MCF 10A (cell line): ENCODE measurements at places on chromosomes 11 and 22. TPM values are rescaled to one million over a fixed set of nuclear protein-coding genes. Genes with fewer than 3 reads are reported as not detected.

GRCh38 chr11:910044-910588, 494 bp downstream of the CHID1 start:
- no peak overlapping the region for H3K27ac ChIP-seq
- no peaks in the 10 kb centered on the region for H3K27me3 ChIP-seq
- no peak for DNase-seq
- H3K4me3 ChIP-seq, result peak overlapping the region; percentile 90
- no peaks in the 10 kb centered on the region for H3K36me3 ChIP-seq

GRCh38 chr11:120399307-120399706, 63.1 kb downstream of the ARHGEF12 start:
- peak overlapping the region; percentile 49 for H3K27ac ChIP-seq
- peak; percentile 70 for DNase-seq
- no peak overlapping the region for H3K4me3 ChIP-seq

DNA sequence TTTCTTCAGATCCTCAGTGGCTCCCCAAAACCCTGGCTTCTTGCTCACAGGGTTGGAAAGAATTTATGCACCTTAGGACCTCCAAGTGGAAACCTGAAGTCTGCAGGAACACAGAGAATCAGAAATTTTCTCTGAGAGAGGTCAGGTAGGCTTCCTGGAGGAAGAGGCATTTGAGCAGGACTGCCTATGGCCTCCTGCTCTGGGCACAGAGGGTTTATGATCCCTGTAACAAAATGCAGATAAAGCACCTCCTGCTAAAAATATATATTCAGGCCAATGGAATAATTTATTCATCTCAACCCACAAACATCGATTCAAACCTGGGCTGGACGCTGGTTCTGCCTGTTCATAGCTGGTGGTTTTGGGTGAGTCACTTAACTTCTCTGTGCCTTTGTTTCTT, 68.1 kb upstream of the FGF3 start:
- no peaks in the 10 kb centered on the region for H3K36me3 ChIP-seq
- no peak overlapping the region for H3K27ac ChIP-seq
- peaks cover 12% of the 10 kb centered on the region for H3K27me3 ChIP-seq
- no peak for DNase-seq
- no peaks in the 10 kb centered on the region for H3K4me1 ChIP-seq

GRCh38 chr22:46545086-46545792, 7.8 kb upstream of the CELSR1 start:
- no peak for DNase-seq
- peaks cover 21% of the 10 kb centered on the region for H3K4me1 ChIP-seq
- peaks cover 7% of the 10 kb centered on the region for H3K36me3 ChIP-seq
- H3K4me3 ChIP-seq, result no peak overlapping the region
- H3K27me3 ChIP-seq, result no peaks in the 10 kb centered on the region

- no peak for DNase-seq
- no peak overlapping the region for H3K27ac ChIP-seq
- peaks cover 21% of the 10 kb centered on the region for H3K36me3 ChIP-seq
- peaks cover 9% of the 10 kb centered on the region for H3K4me1 ChIP-seq
Measured at GRCh38 chr11:47589118-47589517, 2.6 kb downstream of the FAM180B start.

- peaks cover 33% of the 10 kb centered on the region for H3K36me3 ChIP-seq
- H3K4me3 ChIP-seq, result no peak overlapping the region
- H3K27me3 ChIP-seq, result no peaks in the 10 kb centered on the region
- DNase-seq, result no peak
Measured at GRCh38 chr11:76800466-76801200, 17.5 kb downstream of the TSKU start.

DNA sequence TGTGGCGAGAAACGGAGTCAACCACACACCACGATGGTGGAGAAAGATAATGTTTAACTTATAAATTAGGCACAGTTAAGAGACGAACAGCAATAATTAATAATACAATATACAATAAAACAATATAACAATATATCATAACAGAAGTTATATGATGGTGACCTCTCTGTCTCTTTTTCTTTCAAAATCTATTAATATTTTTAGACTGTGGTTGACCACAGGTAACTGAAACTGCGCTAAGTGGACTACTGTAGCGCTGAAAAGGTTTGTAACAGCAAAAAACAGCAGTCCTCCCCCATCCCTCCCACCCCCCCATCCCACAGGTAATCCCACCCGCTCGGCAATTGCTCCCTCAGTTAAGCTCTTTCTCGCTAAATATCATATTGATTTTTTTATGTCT, 3.6 kb upstream of the SSTR3 start:
- H3K4me3 ChIP-seq, result no peak overlapping the region
- H3K36me3 ChIP-seq, result no peaks in the 10 kb centered on the region
- peaks cover 36% of the 10 kb centered on the region for H3K27me3 ChIP-seq

DNA sequence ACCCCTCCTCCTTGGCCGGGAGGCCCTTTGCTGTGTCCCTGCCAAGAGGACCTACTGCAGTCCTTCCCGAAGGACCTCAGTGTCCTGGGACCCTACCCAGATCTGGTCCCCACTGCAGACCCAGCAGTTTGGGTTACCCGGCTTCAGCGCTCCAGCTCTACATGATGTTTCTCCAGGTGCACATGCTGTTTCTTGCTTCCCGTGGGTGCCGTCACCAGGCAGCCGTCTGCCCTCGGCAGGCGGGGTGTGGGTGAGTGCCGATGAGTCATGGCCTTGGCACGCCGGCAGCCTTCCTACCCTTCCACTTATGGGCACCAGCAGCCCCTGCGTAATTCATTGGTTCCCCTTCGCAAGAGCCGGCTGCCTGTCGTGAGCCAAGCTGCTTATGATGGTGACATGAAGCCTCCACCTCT, 101.8 kb downstream of the BCR start:
- H3K27me3 ChIP-seq, result no peaks in the 10 kb centered on the region
- peaks cover 28% of the 10 kb centered on the region for H3K36me3 ChIP-seq
- peak; percentile 95 for DNase-seq
- peak overlapping the region; percentile 84 for H3K27ac ChIP-seq

GRCh38 chr11:38756537-38756936, 2158.5 kb upstream of the RAG2 start:
- H3K27ac ChIP-seq, result no peak overlapping the region
- H3K4me3 ChIP-seq, result no peak overlapping the region
- DNase-seq, result no peak
- peaks cover 24% of the 10 kb centered on the region for H3K4me1 ChIP-seq
- H3K36me3 ChIP-seq, result no peaks in the 10 kb centered on the region

GRCh38 chr11:68669301-68670090, 14.8 kb upstream of the GAL start:
- no peak overlapping the region for H3K4me3 ChIP-seq
- no peak for DNase-seq
- no peaks in the 10 kb centered on the region for H3K4me1 ChIP-seq
- H3K27me3 ChIP-seq, result peaks cover 42% of the 10 kb centered on the region
- H3K36me3 ChIP-seq, result no peaks in the 10 kb centered on the region

DNA sequence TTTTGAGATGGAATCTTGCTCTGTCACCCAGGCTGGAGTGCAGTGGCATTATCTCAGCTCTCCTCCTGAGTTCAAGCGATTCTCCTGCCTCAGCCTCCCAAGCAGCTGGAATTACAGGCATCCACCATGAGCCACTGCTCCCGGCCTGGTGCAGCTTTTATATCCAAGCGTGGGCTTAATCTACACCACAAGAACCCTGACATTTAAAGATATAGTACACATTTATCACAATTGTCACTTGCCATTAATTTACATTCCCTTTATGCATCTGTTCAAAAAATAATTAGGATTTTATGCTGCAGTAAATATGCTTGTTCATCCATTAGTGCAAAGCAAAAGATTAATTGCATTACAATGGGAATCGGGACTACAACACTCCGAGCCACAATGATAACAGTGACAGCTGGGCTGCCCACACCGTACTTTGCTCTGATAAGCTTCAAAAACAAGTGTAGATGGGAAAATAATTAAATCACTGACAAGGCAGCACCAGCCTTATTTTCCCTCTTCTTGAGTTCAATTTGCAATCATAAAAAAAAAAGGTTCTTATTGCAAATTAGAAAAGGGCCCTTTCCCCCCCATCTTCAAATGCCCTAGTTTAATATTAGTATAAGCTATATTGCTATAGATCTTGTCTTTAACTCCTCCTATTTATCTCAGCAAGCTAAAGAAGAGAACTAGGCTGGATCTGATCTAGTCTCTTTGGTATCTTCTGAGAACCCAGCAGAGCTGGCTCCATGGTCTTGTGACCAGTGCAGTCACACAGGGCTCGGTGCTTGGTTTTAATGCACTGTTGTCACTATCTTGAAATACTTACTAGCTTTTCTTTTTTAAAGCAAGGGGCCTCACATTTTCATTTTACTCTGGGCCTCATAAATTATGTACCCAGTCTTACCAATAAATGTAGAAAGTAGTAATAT, 206.2 kb upstream of the LRRC4C start:
- no peaks in the 10 kb centered on the region for H3K4me1 ChIP-seq
- H3K27ac ChIP-seq, result no peak overlapping the region
- H3K36me3 ChIP-seq, result no peaks in the 10 kb centered on the region

GRCh38 chr11:66814678-66815077, 28.6 kb upstream of the RCE1 start:
- H3K27me3 ChIP-seq, result no peaks in the 10 kb centered on the region
- peaks cover 7% of the 10 kb centered on the region for H3K4me1 ChIP-seq
- no peak for DNase-seq
- no peak overlapping the region for H3K27ac ChIP-seq
- H3K4me3 ChIP-seq, result no peak overlapping the region

- H3K27ac ChIP-seq, result no peak overlapping the region
- no peaks in the 10 kb centered on the region for H3K36me3 ChIP-seq
- no peaks in the 10 kb centered on the region for H3K27me3 ChIP-seq
Measured at GRCh38 chr11:86091566-86091965, 22.7 kb upstream of the PICALM start.

DNA sequence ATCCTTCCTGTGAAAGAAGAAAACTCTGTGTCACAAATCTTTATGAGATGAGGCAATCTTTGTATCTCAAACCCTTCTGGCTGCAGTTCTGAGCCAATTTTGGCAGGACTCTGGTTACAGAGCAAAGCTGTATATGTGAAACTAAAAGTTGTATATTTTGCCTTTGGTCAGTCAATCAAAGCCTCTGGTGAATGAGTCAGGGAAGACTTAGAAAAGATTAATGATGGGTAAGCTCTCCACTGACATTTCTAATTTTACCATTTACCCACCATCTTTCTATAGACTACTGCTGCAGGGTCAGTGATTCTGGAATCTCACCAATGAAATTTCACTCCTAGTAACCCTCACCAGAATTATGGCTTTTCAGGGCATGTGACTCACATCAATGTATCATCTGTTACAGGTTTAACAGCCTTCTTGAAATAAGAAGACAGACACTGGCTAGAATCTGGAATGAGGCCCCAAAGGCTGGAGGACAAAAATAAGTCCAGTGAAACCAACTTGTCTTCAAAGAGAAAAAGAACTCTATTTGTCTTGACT, 43.3 kb downstream of the USP35 start:
- no peaks in the 10 kb centered on the region for H3K27me3 ChIP-seq
- peak; percentile 14 for DNase-seq
- no peak overlapping the region for H3K4me3 ChIP-seq
- no peak overlapping the region for H3K27ac ChIP-seq

- H3K4me1 ChIP-seq, result peaks cover 31% of the 10 kb centered on the region
- H3K4me3 ChIP-seq, result peak overlapping the region; percentile 68
- H3K27me3 ChIP-seq, result no peaks in the 10 kb centered on the region
- H3K36me3 ChIP-seq, result peaks cover 10% of the 10 kb centered on the region
- peak overlapping the region; percentile 47 for H3K27ac ChIP-seq
- DNase-seq, result peak; percentile 74
Measured at GRCh38 chr22:50622723-50623327, 5.1 kb downstream of the ARSA start.

GRCh38 chr11:112634551-112634950, 326.7 kb upstream of the NCAM1 start:
- H3K27ac ChIP-seq, result no peak overlapping the region
- H3K4me3 ChIP-seq, result no peak overlapping the region
- no peaks in the 10 kb centered on the region for H3K4me1 ChIP-seq
- no peak for DNase-seq
- H3K27me3 ChIP-seq, result peaks cover 13% of the 10 kb centered on the region
- no peaks in the 10 kb centered on the region for H3K36me3 ChIP-seq

GRCh38 chr22:43101306-43101705, 9.2 kb upstream of the BIK start:
- H3K27ac ChIP-seq, result no peak overlapping the region
- no peaks in the 10 kb centered on the region for H3K36me3 ChIP-seq
- H3K4me3 ChIP-seq, result no peak overlapping the region
- H3K27me3 ChIP-seq, result no peaks in the 10 kb centered on the region
- peaks cover 6% of the 10 kb centered on the region for H3K4me1 ChIP-seq

DNA sequence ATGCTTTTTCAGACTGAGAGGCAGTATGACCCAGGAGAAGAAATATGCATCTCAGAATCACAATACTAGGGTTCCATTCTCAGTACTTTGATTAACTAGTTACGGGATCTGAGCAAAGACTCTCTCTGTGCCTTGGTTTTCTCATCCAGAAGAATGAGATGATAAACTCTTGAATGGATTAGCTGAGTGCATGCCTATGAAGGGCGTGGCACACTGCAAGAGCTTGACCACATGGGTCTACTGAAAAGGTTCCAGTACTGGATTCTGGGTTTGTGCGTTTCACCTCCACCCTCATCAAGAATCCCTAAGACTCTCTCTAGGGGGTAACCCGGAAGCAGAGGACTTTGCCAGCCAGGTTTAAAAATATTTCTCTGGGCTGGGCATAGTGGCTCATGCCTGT, 25.6 kb downstream of the PGA5 start:
- peaks cover 11% of the 10 kb centered on the region for H3K36me3 ChIP-seq
- H3K27ac ChIP-seq, result no peak overlapping the region
- H3K27me3 ChIP-seq, result no peaks in the 10 kb centered on the region
- no peaks in the 10 kb centered on the region for H3K4me1 ChIP-seq
- DNase-seq, result no peak

- no peak for DNase-seq
- H3K4me1 ChIP-seq, result no peaks in the 10 kb centered on the region
- no peak overlapping the region for H3K27ac ChIP-seq
- no peaks in the 10 kb centered on the region for H3K36me3 ChIP-seq
Measured at GRCh38 chr11:113947994-113948393, 26.9 kb upstream of the HTR3A start.

LGALS12 gene
- not detected in 2 replicates for total RNA-seq

DDI1 gene
- not detected in 2 replicates for total RNA-seq

NRIP3 gene
- 0.19 and 0.37 TPM in 2 replicates for total RNA-seq

GNAZ gene
- total RNA-seq, result 0.82 and 0.98 TPM in 2 replicates

FAM181B gene
- total RNA-seq, result not detected in 2 replicates

CABP4 gene
- total RNA-seq, result not detected in 2 replicates

DEUP1 gene
- total RNA-seq, result not detected in 2 replicates

NOX4 gene
- total RNA-seq, result not detected in 2 replicates

SMTNL1 gene
- total RNA-seq, result not detected in 2 replicates

KRTAP5-2 gene
- not detected in 2 replicates for total RNA-seq

MAJIN gene
- not detected in 2 replicates for total RNA-seq
